ENCODE measurements at places on chromosomes 13 and 19. TPM values are rescaled to one million over a fixed set of nuclear protein-coding genes. Genes with fewer than 3 reads are reported as not detected.

Gene DNAJC15
- total RNA-seq: 17.0 TPM

Gene IGFLR1
- 17.1 TPM for total RNA-seq

Gene RELB
- total RNA-seq: 12.2 TPM

Gene CACTIN
- total RNA-seq: 20.3 TPM

Gene PLEKHF1
- total RNA-seq: 15.5 TPM

Gene MATK
- total RNA-seq: 11.3 TPM

Gene SIGLEC9
- total RNA-seq: 24.8 TPM

Gene ZNF584
- 10.0 TPM for total RNA-seq

Gene OR7D2
- 0.59 TPM for total RNA-seq

Gene C5AR1
- 79.9 TPM for total RNA-seq

Gene NEK5
- 4.1 TPM for total RNA-seq

Gene MAG
- not detected for total RNA-seq

Gene DIRAS1
- 0.71 TPM for total RNA-seq

Gene KIR2DL4
- 0.38 TPM for total RNA-seq

Gene IL4I1
- total RNA-seq: 1.6 TPM
